Fibroblast of skin of left biceps (primary cell): ENCODE measurements at places on chromosomes 16 and 17.

- DNase-seq, result peak; percentile 93
These were observed 2.4 kb upstream of the FOXL1 start for GRCh38 chr16:86575754-86576557.

DNA sequence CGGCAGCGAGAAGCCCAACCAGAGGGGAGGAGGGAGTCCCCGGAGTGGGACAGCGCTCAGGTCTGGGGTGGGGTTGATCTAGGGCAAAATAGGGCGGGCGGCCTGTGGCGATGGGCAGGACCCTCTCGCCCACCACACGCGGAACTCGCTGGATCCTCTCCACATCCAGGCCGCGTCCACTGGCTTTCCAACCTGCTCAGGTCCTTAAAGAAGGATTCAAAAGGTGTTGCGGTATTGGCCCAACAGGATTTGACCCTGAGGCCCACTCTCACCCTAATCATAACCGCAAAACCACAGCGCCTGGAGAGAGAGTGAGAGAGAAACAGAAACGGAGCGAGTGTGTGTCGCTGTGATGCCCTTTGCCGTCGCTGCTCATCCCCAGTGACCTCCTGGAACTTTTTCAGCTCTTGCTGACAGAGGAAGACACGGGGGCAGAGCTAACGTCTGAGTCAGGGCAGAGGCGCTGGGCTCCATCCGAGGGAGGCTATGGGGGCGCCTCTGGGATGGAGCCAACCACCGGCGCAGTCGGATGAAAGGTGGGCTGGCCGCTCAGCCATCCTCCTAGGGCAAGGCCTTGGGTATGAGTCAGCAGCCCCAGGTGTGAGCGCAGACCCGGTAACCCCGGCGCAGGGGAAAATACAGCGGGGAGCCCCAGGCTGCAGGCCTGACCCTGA is 16.7 kb upstream of the OR1F1 start:
- no peak for DNase-seq

DNA sequence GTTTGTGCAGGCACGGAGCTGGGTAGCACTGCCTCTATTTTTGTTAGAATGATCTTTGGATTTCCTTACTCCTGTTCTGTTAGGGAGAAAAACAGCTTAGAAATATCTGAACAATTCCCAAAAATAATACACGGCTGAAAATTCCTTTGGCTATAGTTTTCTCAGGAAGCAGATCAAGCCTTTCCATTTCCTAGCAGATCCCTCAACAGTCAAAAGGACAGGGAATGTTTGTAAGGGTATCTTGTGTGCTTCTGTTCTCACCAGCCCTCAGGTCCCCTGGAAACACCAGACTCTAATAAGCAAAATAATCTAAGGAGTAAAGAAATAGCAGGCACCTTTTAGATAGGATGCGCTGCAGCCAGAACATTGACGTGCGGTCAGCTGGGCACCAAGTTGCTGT is 30.5 kb upstream of the WSB1 start:
- DNase-seq, result no peak

DNA sequence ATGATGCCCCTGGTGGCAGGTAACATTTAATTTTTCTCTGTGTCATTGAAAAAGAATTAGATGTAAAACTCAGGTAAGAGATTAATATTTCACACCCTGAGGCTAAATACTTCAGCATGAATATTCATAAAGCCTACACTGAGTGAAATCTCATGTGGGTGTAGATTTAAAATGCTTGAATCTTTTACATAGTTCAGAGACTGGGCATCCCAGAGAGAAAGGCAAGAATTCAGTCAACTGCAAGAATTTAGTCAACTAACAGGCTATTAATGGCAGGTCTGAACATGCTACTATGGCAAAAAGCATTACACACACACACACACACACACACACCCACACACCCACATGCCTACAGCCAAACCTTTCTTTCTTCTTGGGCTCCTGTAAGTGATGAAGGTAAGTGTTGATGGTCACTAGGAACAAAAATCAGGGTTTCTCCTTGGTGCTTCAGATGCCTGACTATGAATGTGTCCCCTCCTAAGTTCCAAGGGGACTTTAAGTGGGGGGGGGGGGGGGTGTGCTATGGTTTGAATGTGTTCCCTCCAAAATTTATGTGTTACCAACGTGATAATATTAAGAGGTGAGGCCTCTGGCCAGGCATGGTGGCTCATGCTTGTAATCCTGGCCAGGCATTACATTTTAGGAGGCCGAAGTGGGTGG is 63.7 kb upstream of the PSMD7 start:
- no peak for DNase-seq

GRCh38 chr16:78505036-78505435 is 405.6 kb downstream of the WWOX start:
- no peak for DNase-seq

DNA sequence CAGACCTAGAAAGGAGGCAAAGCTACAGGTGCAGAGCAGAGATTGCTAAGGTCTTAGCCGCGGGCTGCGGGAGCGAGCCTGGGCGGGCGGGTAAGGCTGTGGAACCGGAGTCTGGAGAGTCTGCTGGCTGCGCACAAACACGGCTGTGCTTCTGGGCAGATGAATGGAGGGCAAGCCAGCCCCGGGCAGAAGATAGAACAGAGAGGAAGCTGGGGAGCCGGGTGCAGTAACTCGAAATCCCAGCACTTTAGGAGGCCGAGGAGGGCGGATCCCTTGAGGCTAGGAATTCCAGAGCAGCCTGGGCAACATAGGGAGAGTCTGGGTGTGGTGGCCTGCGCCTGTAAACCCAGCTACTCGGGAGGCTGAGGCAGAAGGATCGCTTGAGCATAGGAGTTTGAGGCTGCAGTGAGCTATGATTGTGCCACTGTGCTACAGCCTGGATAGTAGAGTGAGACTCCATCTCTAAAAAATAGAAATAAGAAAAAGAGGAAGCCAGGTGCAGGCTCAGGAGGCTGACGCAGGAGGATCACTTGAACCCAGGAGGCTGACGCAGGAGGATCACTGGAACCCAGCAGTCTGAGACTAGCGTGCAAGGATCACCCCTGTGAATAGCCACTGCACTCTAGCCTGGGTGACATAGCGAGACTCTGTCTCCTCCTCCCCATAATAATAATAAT is 56.3 kb downstream of the PITPNC1 start:
- no peak for DNase-seq

GRCh38 chr17:68460146-68460545 is 2.9 kb upstream of the WIPI1 start:
- no peak for DNase-seq

GRCh38 chr16:11386054-11386680 is 40.9 kb downstream of the RMI2 start:
- no peak for DNase-seq

DNA sequence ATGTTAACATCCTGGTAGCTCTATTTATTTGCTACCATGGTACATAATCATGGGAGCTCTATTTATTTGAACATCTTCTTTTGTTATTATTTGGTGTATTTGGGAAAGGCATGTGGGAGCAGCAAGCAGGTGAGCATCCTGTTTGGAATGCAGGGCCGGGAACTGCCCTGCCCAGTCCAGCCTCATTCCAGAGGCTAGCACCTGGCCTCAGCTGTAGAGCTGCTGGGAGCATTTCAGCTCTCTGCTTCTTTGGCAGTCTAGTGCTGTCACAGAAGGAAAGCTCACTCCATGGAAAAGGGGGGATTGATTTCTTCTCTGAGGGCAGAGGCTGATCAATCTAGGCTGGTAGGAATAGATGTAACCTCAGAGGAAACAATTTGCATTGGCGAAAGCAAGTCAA is 112.5 kb downstream of the WWOX start:
- DNase-seq, result no peak

GRCh38 chr16:67709050-67709449 is 10.1 kb downstream of the GFOD2 start:
- DNase-seq, result no peak

DNA sequence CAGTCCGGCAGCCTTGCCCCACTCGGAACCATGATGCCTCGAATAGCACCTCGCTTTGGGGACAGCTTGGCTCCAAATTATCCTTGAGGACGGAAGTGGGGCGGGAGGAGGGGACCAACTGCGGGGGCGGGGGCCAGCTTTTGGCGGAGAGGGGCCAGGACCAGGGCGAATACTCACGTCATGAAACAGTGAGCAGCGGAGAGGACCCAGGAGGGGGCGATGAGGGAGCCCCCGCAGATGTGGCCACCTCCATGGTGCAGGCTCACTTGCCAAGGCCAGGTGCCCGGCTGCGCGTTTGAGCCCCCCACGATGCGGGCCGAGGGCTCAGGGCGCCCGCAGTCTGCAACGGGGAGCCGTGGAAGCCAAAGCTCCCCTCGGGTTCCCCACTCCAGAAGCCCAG is 970 bp downstream of the PRSS36 start:
- no peak for DNase-seq
